ENCODE measurements at places on chromosomes 16 and 17.

DNA sequence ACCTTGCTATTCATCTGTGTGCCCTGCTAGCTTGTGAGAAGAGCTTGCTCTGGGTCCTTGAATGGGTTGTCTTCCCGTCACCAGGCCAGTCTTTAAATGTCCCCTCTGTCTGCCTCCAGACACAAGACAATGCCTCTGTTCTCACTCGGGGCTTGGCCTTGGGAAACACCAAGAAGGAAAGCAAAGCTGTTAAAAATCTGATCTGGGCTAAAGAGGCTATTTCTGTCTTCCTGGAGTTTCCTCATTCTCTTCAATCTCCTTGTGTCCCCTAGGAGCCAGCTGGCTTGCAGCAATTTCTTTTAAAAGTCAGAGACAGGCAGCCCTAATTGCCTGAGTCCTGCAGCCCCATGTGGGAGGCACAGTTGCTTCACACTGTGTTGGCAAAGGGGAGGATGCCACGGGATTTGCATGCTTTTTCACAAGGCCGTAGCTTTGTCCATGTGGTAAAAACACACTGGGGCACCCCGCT is 2.5 kb downstream of the DNAI2 start:
- DNase-seq = no peak

DNA sequence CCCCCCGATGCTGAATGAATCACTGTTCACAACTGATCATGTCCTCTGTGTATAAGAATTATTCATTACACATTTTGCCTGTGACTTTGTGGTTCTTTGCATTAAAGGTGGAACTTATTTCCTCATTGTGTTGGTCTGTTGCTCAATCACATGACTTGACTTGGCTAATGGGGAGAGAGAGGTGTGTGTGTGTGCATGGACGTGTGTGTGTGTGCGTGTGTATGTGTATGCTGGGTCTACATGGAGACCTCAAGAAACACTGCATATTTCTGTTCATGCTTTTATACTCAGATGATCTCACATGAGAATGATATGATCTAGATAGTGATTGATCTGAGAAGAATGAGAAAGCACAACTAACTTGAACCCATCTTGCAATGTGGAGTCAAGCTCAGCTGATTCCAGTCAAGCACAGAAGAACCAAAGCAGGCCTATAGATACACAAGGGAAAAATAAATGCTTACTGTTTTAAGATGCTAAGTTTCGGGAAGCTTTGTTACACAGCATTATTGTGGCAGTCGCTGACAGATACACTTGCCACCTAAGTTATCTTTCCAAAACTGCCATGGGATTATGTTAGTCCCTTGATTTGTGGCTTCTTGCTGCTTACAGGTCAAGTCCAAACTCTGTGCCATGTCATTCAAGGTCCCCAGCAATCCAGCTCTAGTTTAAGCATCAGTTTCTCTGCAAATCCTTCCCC is 167.9 kb upstream of the ZFHX3 start:
- DNase-seq = no peak

DNA sequence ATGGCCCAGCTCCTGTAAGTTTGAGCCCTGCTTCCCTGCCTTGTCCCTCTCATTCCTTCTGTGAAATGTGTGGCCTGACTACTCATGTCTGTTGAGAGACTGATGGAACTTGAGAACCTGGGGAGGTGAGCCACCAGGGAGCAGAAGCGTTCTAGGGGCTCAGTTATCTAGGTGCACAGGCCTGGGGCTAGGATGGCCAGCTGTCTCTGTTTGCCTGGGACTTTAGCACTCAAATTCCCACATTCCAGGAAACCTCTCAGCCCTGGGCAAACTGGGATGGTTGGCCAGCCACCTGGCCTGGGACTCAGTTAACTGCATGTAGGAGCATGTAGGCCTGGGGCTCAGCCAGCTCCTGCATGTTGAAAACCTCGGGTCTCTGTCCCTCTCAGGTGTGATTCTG is 9.3 kb upstream of the EPN3 start:
- no peak for DNase-seq

DNA sequence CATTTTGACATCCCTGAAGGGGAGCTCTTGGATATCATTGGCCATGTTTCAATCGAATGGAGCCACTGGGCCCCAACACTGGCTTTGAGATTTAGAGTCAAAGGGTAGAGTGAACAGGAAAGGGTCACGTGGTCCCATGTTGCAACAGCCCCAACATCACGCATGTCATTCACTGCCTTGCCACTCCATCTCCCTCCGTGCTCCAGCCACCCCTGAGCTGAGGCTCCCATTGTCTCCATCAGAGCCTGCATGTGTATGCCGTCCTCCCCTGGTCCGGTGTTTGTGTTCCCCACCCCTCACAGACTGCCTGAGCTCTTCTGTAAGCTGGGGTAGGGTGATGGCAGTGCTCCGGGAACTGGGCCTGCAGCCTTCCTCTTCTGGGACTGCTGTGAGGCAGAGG is 12.1 kb downstream of the NFE2L1 start:
- no peak for DNase-seq

- DNase-seq = peak; percentile 30
These were observed at the start of gene SCPEP1 for GRCh38 chr17:56977673-56978395. SCPEP1 (plus strand) TSS chr17:56978131; CDS start chr17:56978160, 29 bp downstream.

DNA sequence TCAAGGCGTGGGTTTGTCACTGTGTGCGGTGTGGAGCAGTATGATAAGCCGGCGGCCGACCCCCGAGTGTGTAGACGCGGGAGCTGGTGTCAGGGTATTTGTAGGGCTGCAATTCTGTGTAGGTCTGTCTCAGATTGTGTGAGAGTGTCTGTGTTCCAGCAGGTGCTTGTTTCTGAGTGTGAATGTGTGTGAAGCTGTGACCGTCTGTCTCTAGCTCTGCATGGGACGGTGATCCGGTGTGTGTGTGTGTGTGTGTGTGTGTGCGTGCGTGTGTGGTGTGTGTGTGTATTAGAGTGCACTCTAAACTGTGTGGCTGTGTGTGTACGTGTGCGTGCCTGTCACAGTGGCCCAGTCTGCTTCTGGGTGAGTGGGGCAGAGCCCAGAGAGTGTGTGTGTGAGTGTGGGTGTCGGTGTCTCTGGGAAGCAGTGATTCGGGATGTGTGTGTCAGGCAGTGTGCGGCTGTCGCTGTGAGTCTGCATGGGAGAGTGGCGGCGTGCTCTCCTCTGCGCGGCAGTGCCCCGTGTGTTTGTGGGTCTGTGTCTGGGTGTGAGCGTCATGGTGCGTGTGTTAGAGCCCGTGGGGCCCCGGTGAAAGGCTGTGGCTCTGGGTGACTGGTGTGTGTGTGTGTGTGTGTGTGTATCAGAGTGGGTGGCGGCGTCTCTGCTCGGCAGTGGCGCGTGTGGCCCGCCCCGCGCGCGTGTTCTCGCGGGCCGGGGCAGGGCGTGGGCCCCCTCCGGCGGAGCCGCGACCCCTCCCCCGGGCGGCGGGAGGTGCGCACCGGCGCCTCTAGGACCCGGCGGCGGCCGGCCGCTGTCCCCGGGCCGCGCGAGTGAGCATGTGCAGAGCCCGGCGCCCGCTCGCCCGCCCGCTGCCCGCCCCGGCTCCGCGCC is at the start of gene WSCD1:
TSS of gene WSCD1 (plus strand) at position 841 of the 891 bp plus-strand sequence. CDS start 10,280 bp downstream, outside the sequence.
- no peak for DNase-seq

DNA sequence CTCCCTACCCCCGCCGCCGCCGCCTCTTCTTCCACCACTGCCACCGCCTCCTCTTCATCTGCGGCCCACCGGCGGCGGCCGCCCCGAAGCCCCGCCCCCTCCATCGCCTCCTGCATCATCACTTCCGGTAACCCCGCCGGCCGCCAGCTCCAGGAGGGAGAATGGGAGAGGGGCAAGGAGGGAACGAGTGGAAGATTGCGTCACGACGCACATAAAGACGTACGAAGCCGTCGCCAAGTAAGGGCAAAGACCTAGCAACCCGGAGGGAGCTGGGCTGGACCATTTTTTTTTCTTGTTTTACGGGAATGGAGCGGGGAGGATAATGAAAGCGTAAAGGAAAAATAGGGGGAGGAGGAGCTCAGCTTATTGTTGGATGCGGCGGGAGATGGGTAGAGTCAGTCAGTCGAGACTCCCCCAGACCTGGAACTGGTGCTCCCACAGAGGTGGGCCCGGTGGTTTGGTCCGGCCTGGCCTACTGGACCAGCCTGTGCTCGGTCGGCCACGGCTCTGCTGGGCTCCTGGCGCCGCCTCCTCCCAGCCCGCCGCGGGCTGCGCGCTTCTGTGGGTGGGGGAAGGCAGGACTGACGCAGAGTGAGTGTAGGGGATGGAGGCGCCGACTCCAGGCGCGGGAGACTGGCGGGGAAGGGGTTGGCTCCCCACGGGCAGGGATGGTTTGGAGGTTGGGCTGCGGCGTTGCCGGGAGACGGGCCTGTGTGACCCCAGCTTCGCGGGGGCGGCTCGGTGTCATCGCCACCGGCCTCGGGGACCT is at the start of the genes DCUN1D3 and LYRM1:
TSS of gene DCUN1D3 (minus strand) at position 60 of the 769 bp plus-strand sequence. CDS start 37,820 bp downstream, outside the sequence.
TSS of gene LYRM1 (plus strand) at position 473 of the 769 bp plus-strand sequence. CDS start 14,785 bp downstream, outside the sequence.
- peak; percentile 95 for DNase-seq

DNA sequence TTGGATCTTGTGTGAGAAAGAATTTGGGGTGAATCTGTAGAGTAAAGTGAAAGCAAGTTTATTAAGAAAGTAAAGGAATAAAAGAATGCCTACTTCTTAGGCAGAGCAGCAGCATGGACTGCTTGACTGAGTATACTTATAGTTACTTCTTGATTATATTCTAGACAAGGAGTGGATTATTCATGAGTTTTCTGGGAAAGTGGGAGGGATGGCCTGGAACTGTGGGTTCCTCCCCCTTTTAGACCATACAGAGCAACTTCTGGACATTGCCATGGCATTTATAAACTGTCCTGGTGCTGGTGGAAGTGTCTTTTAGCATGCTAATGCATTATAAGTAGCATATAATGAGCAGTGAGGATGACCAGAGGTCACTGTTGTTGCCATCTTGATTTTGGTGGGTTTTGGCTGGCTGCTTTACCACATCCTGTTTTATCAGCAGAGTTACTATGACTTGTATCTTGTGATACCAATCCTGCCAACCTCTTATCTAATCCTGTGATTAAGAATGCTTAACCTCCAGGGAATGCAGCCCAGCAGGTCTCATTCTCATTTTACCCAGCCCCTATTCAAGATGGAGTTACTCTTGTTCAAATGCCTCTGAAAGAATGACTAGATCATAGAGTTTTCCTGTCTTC is 58.7 kb downstream of the HSD17B2 start:
- no peak for DNase-seq

- DNase-seq = no peak
These were observed 29.0 kb upstream of the ATP2C2 start for GRCh38 chr16:84339311-84339710.

GRCh38 chr17:58402679-58403078 is 14.7 kb downstream of the RNF43 start:
- peak; percentile 39 for DNase-seq

- no peak for DNase-seq
These were observed 1.3 kb downstream of the HBQ1 start for GRCh38 chr16:181565-182021.

DNA sequence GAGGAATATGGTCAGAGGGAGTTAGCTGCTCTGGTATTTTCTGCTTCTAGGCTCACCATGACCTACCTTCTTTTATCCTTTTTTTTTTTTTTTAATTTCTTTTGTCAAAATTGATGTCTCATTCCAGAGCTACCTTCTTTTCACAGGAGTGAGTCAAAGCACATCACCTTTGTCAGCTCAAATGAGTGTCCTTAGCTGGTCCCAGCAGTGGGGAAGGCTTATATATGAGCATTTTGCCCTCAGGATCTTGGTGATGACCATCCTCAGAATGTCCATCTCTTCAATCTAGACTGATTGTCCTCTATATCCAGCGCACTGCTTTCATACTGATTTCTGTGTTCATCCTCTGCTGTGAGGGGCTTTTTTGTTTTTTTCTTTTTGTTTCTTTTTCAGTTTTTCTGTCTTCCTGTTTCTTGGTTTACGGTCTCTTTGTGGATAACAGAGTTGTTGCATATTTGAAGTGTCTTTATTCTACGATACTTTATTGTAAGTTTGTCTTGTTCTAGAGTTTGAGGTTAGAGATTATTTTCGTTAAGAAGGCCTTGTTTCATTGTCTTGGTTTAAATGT is 24.9 kb downstream of the CBFB start:
- DNase-seq = no peak

GRCh38 chr17:42685831-42686230 is 3.5 kb downstream of the CNTNAP1 start:
- no peak for DNase-seq

- no peak for DNase-seq
These were observed at the start of gene GIT1 for GRCh38 chr17:29589524-29590410. GIT1 (minus strand) TSS chr17:29589648; CDS start chr17:29589378, 270 bp downstream.

GRCh38 chr17:78250891-78251772 is 19.7 kb downstream of the TMEM235 start:
- peak; percentile 15 for DNase-seq

DNA sequence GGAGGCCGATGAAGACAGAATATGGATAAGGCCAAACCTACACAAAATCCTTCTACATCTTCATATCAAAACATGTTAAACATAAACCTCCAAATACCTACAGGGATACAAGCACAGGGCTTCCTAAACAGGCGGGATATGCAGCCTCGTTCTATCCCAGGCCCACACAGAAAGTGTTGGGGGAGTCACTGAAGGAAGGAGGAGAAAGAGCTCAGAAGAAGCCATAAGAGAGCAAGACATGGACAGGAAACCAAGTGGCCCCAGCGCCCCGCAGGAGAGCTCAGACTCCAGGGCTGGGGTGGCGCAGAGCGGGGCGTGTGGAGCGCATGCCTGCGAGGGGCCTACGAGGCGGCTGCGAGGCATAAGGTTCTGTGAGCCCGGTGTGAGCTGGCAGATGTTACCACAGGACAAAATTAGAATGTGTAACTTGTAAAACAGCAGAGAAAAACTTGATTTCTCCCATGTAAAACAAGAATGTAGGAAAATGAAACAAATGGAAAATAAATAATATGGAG is 11.0 kb upstream of the FASN start:
- DNase-seq = no peak

DNA sequence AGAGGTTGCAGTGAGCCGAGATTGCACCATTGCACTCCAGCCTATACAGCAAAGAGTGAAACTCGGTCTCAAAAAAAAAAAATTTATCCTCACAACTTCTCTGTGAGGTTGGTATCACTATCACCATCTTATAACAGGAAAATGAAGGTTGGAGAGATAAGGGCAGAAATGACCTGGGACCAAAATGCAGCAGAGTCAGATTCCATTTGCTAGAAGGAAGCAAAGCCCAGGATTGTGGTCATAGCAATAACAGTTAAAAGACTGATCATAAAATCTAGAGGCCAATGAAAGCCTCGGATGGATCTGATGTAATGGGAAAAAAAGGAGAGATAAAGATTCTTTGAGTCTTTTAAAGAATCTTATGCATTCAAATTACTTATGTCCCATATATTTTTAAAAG is 69.6 kb upstream of the TEKT1 start:
- DNase-seq = no peak

GRCh38 chr17:47902039-47902744 is 6.2 kb downstream of the SP2 start:
- no peak for DNase-seq

- no peak for DNase-seq
These were observed 11.9 kb downstream of the C16orf86 start for GRCh38 chr16:67678354-67679023.

DNA sequence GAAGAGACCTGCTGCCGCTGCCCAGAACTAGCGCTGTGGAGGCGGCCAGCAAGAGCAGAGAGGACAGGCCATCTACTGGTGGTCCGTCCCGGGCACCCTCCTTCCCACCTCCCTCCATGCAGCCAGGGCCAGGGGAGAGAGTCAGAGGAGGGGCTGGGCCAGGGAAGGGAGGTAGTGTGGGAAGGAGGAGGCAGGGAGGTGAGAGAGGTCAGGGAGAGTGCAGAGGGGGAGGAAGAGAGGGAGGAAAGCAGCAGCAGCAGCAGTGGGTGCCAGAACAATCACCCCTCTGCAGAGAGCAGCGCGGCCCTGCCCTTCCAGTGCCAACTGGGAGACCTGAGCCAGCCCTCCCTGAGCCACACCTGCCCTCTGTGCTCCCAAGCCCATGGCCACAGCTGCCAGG is 6.6 kb downstream of the C16orf95 start:
- DNase-seq = no peak

GRCh38 chr16:83915081-83915480 is 16.2 kb downstream of the MLYCD start:
- no peak for DNase-seq

GRCh38 chr17:6423931-6424330 is 11.0 kb downstream of the AIPL1 start:
- DNase-seq = no peak

Data from HS-27A (cell line).